GM06990 (cell line): ENCODE measurements at places on chromosomes 2 and 18.

DNA sequence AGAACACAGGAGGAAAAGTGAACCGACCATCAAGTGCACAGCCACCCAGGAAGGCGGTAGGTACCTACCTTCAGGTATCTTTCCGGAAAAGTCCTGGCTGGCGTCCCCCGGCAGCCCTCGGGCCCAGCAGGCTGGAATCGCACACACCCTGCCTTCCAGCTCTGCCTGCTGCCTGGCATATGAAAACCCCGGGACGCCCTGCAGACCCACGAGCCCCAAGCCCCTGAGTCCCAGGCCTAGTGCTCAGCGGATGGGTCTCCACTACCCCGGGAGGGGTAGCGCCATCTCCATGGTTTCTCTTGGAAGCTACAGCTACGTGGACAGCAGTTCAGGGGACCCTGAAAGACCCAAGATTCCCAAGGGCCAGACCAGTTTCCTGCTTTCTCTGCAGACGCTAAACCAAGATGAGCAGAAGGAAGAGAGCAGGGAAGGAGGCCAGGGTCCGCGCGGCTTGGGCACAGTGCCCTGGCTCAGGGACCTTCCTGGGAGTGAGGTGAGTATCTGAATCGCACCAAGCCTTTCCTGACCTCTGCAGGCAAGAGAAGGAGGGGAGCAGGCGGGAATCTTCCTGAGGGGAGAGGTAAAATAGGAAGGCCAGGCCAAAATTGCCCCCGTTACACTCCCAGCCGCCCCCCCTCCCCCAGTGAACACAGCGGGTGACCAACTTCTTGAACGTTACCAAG is 80.4 kb downstream of the ARHGEF4 start:
- DNase-seq, result no peak

- DNase-seq, result no peak
These were observed 64.7 kb upstream of the KLF7 start for GRCh38 chr2:207230261-207231105.

DNA sequence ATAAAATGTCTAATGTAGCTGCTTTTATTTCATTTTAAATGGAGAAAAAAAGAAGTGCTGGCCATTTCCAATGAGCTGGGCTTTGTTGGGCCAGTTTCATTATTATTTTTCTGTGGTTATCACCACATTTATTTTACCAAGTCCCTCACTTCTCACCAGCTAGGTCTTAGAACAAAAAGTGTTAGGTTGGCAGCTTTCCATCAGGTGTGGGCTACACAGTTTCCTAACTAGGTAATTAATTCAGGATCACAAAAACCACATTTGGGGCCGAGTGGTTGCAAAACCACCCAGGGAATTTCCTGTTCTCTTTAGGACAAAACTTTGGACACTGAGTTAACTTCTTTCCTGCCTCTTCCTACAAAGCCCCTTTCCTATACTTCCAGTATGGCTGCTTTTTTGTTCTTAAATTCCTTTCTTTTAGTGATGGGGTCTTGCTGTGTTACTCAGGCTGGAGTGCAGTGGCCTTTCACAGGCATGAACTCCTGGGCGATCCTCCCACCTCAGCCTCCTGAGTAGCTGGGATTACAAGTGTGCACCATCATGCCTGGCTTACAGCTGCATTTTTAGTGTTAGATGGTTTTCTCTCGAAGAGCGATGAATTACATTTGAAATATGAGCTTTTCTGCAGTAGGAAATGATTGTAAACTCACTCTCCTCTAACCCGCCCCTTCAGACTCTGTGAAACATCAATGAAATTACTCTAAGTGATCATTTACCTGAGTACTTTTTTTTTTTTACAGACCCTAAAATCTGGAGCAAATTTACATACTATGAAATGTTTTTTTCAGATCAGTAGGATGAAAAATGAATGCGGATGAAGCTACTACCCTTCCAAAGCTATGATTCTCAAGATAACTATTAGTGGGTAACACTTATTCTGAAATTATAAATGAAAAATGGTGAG is 2.6 kb upstream of the ZFP36L2 start:
- peak; percentile 58 for DNase-seq

DNA sequence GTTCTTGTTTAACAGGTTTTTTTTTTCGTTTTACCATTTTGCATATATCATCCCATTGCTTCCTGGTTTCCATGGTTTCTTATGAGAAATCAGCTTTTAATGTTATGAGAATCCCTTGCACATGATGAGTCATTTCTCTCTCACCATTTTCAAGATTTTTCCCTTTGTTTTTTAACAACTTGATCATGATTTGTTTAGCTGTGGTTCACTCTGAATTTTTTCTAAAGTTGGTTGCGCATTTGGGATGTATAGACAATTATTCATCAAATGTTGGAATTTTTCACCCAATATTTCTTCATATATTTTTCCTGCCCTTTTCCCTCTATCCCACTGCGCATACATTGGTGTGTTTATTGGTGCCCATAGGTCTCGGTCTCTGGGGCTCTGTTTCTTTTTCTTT is 42.4 kb upstream of the BIN1 start:
- DNase-seq, result no peak
